ENCODE measurements at places on chromosomes 5 and 9. TPM values are rescaled to one million over a fixed set of nuclear protein-coding genes. Genes with fewer than 3 reads are reported as not detected.
A peak's percentile ranks its signal among the peaks of the same experiment; 100 is the strongest.

The PLPP7 gene
- total RNA-seq: 50.3 TPM

GRCh38 chr5:18553269-18553668 lies 919.0 kb downstream of the TAF11L14 start:
- no peaks in the 10 kb centered on the region for H3K27me3 ChIP-seq
- no peaks in the 10 kb centered on the region for H3K36me3 ChIP-seq
- no peak overlapping the region for H3K4me3 ChIP-seq
- no peaks in the 10 kb centered on the region for H3K4me1 ChIP-seq
- peak; percentile 1 for DNase-seq
- no peak overlapping the region for H3K27ac ChIP-seq

DNA sequence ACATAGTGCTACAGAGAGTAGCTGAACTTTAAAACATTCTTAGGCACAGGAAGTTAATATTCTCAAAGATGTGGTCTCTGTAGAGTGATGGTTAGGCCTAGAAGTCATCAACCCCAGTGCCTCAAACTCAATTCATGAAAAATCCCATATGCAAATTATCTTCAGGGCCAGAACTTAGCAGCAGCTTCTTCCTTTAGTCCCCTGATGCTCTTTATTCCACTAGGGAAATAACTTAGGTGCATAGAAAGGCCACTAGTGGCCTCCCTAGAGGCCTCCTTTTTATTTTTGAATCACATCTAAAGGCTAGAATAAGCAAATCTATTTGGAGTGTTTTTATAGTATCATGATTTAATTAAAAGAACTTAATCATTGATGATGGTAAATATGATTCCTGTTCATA lies 88.3 kb downstream of the GIN1 start:
- H3K4me3 ChIP-seq: no peak overlapping the region
- no peak overlapping the region for H3K27ac ChIP-seq
- no peaks in the 10 kb centered on the region for H3K27me3 ChIP-seq
- peak; percentile 11 for DNase-seq

DNA sequence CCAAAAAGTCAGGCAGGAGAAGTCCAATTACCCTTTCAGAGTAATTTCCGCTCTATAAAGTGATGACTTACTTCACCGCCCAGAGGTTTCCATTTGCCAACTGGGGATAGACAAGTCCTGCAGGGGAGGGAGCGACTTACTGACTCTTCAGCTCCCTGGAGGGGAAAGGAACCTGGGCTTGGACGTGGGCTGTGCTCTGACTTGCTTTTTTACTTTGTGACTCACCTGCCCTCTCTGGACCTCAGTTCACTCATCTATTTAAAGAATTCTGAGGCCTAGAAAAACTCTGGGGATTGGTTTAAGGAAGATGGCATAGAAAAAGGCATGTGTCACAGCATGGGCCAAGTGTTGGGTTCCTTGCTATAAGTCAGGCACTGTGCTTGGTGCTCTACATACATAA lies 180.4 kb upstream of the TRIM32 start:
- H3K36me3 ChIP-seq: no peaks in the 10 kb centered on the region
- no peaks in the 10 kb centered on the region for H3K4me1 ChIP-seq
- H3K27me3 ChIP-seq: no peaks in the 10 kb centered on the region
- no peak overlapping the region for H3K27ac ChIP-seq
- H3K4me3 ChIP-seq: no peak overlapping the region
- no peak for DNase-seq

The DMRT3 gene
- total RNA-seq: not detected

Measured in cardiac muscle cell (in vitro differentiated cells and primary cell).